ENCODE measurements at places on chromosomes 11 and 22. TPM values are rescaled to one million over a fixed set of nuclear protein-coding genes. Genes with fewer than 3 reads are reported as not detected.

Gene TPST2
- total RNA-seq: 88.5 TPM

Gene FAM180B
- not detected for total RNA-seq

Gene CBLIF
- 0.06 TPM for total RNA-seq

- no peak for DNase-seq
- H3K36me3 ChIP-seq: no peaks in the 10 kb centered on the region
- no peak overlapping the region for H3K4me3 ChIP-seq
- no peaks in the 10 kb centered on the region for H3K4me1 ChIP-seq
- H3K27me3 ChIP-seq: peaks cover 9% of the 10 kb centered on the region
- H3K27ac ChIP-seq: no peak overlapping the region
Measured at GRCh38 chr11:440065-441042, 1.5 kb downstream of the ANO9 start.

DNA sequence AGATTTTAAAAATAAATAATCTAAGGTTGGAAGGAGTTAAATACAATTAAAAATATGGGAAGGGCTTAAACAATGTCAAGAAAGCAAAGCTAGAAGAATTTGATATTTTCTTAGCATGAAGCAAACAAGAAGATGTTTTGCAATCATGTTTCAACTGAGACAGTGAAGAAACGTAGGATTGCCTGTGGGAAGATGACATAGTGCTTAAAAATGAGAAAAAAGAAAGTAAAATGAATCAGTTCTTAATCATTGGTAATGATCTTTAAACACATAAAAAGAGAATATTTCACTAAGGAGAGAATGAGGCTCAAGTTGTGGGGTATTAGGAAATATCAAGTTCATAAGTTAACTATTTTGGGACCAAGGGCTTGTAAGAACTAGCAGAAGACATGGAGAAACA, 855.0 kb downstream of the METTL15 start:
- DNase-seq: no peak
- no peaks in the 10 kb centered on the region for H3K27me3 ChIP-seq
- no peak overlapping the region for H3K27ac ChIP-seq
- H3K4me1 ChIP-seq: no peaks in the 10 kb centered on the region
- H3K4me3 ChIP-seq: no peak overlapping the region

GRCh38 chr11:42890773-42891172, 421.0 kb upstream of the API5 start:
- H3K27me3 ChIP-seq: no peaks in the 10 kb centered on the region
- no peak overlapping the region for H3K27ac ChIP-seq
- DNase-seq: no peak
- H3K4me1 ChIP-seq: no peaks in the 10 kb centered on the region
- no peaks in the 10 kb centered on the region for H3K36me3 ChIP-seq

DNA sequence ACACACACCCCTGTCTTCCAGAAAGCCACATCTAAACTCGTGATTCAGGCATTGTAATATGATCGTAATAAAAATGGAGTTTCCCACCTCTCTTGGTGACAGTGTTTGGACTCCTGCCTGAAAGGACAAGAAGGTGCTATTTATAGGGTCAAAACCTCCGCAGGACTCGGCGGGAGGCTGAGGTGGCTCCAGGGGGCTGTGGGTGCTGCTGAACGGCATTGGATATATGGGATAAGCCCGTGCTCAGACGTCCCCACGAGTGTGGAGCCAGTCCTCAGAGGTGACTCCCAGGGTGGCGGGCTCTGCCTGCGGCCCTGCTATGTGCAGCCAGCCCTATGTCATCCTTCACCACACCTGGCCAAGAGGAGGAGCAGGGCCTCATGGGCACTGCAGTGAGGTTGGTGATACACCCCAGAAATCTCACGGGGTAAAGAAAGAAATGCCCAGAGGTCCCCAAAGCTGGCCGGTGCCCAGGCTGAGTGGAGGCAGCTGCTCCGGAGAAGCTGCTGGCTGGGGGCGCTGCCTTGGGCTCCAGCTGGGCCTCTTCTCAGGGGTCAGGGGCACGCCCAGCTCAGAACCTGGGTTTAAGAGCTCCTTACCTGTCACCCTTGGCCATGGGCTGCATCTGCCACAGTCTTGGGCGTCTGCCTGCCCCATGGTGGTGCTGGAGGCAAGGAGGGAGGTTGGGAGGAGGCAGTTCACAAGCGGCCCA, 5.1 kb upstream of the OSBPL5 start:
- H3K4me3 ChIP-seq: no peak overlapping the region
- H3K4me1 ChIP-seq: peaks cover 18% of the 10 kb centered on the region
- no peaks in the 10 kb centered on the region for H3K36me3 ChIP-seq
- H3K27me3 ChIP-seq: no peaks in the 10 kb centered on the region
- DNase-seq: no peak
